Activated CD8-positive, alpha-beta memory T cell treated with anti-CD3 and anti-CD28 coated beads, Interleukin-2, amount 10 ng/mL, durations not matched to agents 7 days and 5 days (primary cell): ENCODE measurements at places on chromosomes 5 and 9. TPM values are rescaled to one million over a fixed set of nuclear protein-coding genes. Genes with fewer than 3 reads are reported as not detected.

DNA sequence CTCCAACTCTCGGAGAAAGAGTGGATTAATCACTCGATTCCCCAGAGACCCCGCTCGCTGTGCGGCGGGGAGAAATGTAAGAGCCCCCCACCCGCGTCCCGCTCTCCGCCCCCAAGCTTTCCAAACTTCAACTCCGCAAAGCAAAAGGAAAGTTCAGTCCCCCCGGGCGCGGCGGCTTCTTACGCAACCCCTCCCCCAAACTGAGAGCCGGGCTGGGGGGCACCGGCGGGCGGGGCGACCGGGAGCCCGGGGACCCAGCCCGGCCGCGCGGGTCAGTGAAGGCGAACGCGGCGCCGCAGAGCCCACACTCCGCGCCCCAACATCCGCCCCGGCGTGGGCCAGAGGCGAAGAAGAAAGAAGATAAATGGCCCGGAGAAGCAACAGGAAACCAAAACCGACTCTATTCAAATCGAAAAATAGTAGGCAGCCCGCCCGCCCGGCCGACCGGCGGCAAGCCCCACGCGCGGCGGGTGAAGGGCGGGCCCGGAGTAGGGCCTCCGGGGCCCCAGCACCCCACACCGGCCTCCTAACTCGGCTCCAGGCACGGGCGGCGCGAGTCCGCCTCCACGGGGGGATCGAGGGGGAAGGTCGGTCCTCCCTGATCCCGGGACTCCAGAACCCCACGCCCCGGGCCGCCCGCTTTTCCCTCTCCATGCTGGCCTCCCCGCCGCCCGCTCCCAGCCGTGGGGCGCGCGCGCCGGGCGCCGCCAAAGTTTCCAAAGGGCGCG lies 720 bp downstream of the NOTCH1 start:
- peak; percentile 80 for DNase-seq

DNA sequence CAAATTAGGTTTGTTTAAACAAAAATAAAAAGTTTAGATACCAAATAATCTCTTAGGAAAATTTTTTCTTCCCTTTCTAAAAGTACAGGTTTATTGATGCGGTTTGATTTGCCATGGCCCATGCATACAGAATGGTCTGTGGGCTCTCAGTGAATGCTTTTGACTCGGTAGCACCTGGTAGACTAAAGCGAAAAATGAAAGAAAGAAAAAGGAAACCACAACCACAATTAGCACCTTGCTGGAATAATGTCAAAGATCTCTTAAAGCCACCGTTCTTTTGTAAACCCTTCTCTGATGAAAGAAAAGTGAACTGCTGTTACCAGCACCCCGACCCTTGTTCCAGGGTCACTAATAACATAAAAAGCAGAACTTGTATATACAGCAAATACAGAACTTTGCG lies 157.9 kb downstream of the NFIB start:
- DNase-seq, result no peak

DNA sequence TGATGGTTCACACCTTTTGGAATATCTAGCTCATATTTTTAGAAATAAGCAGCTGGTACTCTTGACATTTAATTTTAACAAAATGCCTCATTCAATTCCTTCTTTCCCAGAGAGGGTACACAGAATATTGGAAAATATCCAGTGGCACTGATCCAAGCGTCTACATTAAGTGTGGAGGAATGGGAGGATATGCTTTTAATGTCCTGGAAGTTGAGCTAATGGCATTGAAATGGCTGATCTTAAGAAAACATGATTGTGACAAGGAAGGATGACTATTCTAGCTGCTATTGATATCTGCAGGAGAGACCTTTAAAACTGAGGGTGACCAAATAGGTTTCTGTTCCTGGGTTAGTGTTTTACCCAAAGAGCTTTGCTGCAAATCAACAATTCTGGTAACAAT lies 30.0 kb downstream of the ZNF366 start:
- no peak for DNase-seq

GRCh38 chr9:5832071-5832537 lies 813 bp downstream of the ERMP1 start:
- no peak for DNase-seq

DNA sequence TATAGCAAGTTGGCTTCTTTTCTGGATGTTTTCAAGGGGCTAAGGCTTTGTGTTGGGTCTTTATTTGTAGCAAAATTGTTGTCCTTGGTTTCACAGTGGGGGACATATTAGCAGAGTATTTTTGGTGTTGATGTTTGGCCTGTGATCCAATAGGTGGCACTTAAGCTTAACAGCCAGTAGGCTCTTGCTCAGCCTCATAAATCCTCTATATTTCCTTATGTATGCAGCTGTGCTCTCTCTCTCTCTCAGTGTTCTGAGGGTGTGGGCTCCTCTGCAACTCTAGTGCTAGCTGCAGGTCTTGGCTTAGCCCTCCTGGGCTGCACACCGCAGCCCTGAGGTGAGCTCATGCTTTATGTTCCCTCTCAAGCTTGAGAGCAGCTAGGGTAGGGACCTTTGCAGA lies 195.0 kb upstream of the GHR start:
- DNase-seq, result no peak

Gene SHOC1
- not detected for total RNA-seq

Gene NDUFAF2
- total RNA-seq, result 23.9 TPM

Gene C9
- total RNA-seq, result not detected

Gene GABRA1
- not detected for total RNA-seq

Gene MAMDC2
- total RNA-seq, result not detected

Gene CTNNAL1
- 18.8 TPM for total RNA-seq
